ENCODE measurements at places on chromosomes 1 and 21. TPM values are rescaled to one million over a fixed set of nuclear protein-coding genes. Genes with fewer than 3 reads are reported as not detected.

DNA sequence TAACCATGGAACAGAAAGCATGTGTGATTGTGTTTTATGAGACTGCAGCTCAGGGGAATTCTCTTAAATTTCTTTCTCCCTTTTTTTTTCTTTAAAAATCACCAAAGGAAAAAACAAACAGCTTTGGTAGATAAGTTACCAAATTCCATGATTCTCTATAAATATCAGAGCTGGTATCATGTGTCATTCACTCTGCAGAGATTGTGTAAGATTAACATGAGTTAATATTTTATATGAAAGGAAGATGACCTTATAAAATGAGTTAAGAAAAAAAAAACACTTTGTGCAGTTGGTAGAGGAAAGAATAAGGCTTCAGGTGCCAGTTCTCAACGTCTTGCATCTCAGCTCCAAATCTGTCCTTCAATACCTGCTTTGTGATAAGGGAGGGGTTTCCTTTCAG is 238.2 kb upstream of the MAP1LC3C start:
- no peak for DNase-seq

GRCh38 chr1:161531986-161532643 is 7.8 kb downstream of the HSPA6 start:
- DNase-seq = no peak

Gene ATP1A2
- not detected for total RNA-seq

- no peak for DNase-seq
These were observed 13.4 kb downstream of the OSCP1 start for GRCh38 chr1:36436821-36437220.
